IPS-NIHi11 (cell line): ENCODE measurements at places on chromosomes 2 and 18.

GRCh38 chr2:183021613-183022012 is 16.6 kb downstream of the NCKAP1 start:
- DNase-seq: no peak

DNA sequence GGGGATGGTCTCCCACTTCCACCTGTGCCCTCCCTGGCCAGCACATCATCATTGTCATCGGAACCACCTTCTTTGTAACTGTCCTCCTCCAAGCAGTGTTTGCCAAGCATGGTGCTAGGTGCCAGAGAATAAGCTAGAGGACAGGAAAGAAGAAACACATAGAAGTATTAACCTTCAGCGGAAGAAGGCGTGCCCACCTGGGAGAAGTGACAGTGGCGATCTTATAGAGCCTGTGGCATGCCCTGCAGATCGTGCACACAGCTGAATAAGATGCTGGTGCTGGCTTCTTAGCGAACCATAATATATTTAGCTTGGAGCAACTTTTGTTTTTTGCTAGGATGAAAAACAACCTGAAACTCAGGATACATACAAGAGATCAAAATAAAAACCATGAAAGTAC is 148.0 kb downstream of the FAM210A start:
- DNase-seq: no peak

GRCh38 chr18:80108121-80108536 is 933 bp upstream of the ADNP2 start:
- no peak for DNase-seq

DNA sequence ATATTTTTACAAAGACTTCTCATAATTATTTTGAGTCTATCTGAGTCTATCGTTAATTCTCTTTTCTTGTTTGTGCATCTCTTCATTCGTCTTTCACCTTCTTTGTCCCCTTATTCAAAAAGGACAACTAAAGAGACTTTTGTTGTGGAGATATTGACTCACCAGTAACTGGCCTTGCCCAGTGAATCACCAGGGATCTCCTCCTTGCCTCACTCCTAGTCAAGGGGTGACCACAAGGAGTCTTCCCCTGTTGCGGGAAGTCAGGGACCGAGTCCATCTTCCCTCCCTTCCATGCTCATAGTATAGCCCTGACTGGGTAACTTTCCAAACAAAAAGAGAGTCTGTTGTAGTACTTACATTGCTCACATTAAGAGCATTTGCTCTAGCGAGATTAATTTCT is 158.9 kb downstream of the NEB start:
- DNase-seq: no peak

- DNase-seq: peak; percentile 68
Observed at GRCh38 chr18:35143622-35144596, 96.9 kb upstream of the ZNF397 start.

- no peak for DNase-seq
Observed at GRCh38 chr2:17981936-17982335, 103.5 kb downstream of the KCNS3 start.

- DNase-seq: no peak
Observed at GRCh38 chr2:229273006-229273722, 2.1 kb upstream of the PID1 start.

- DNase-seq: no peak
Observed at GRCh38 chr18:58828399-58829121, 36.1 kb upstream of the ZNF532 start.

- no peak for DNase-seq
Observed at GRCh38 chr2:124112966-124113365, 87.9 kb downstream of the CNTNAP5 start.

GRCh38 chr2:29109246-29109645 is 6.0 kb upstream of the CLIP4 start:
- DNase-seq: no peak

DNA sequence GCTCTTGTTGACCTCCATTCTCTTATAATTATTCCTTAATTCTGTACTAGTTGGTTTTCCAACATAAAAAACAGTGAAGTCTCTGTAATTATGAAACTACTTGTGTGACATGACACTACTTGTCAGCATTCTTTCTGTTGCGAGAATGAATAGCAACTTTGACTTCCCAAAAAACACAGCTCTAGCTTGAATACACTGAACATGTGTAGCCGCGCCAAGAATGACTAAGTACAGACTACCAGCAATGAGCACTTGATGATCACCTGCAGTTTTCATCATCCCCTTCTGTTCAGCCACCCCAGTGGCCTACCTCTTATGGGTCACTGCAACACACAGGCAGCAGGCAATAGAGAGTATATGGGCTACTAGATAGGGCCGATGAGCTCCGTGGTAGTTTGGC is 229.3 kb downstream of the TGIF1 start:
- DNase-seq: no peak

GRCh38 chr2:206708286-206708685 is 9.9 kb downstream of the DYTN start:
- no peak for DNase-seq

GRCh38 chr18:12652861-12653401 is 5.0 kb downstream of the SPIRE1 start:
- DNase-seq: no peak

- DNase-seq: no peak
Observed at GRCh38 chr18:48161911-48162698, 231.6 kb upstream of the SMAD2 start.

DNA sequence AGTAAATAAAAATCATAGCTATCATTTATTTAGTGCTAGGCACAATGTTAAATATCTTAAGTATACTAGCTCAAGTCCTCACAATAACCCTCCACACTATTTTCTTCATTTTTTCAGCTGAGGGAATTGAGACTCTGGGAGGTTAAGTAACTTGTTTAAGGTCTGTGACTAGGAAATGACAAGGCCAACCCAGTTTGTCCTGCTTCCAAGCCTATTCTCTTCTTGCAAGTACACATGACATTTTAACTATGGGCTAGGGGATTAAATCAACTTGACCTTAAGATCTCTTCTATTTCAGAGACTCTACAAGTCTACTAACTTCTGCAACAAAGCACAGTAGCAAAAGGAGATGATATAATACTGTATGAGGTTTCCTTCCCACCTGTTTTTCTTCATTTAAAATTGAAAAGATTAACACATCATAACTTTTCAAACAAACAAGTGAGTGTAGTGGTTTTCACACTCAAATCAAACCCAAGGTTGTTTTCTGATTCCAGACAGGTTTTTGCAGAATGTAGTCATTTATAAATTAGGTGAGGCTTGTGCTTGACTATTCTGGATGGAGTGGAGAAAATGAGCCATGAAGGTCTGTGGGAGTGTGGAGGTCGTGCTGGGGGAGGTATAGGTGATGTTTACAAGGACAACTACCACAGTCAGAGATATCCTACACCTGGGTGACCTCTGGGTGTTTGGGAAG is 57.0 kb downstream of the CD28 start:
- no peak for DNase-seq

DNA sequence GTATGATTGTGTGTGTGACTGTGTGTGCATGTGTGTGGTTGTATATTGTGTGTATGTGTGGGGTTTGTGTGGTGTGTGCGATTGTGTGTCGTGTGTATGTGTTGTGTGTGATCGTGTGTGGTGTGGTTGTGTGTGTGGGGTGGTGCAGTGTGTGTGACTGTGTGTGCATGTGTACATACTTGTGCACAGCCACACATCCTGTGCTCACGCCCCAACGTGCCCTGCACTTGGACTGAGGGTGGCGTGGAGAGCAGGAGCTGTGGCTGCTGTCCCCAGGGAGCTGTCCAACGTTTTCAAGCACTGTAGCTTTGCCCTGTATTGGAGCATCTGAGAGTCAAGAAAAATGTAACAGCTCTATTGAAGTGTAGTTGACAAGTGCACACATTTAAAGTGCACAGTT is 243.2 kb upstream of the HDAC4 start:
- DNase-seq: peak; percentile 41

DNA sequence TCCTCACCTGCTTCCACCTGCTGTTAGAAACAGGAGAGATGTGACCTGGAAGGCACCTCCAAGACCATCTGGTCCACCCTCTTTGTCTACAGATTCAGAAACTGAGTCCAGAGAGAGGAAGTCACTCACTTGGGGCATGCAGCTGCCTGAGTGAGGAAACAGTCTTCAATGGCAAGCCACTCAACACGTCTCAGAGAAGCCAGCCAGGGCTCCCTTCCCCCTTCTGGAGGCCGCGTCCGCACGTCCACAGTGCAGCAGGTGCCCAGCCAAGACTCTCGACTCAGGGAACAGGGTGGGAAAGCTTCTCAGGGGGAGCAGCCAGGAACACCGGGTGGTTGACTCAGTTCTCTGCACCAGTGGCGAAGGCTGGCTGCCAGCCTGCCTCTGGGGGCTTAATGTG is 201.7 kb downstream of the BCL11A start:
- DNase-seq: no peak

DNA sequence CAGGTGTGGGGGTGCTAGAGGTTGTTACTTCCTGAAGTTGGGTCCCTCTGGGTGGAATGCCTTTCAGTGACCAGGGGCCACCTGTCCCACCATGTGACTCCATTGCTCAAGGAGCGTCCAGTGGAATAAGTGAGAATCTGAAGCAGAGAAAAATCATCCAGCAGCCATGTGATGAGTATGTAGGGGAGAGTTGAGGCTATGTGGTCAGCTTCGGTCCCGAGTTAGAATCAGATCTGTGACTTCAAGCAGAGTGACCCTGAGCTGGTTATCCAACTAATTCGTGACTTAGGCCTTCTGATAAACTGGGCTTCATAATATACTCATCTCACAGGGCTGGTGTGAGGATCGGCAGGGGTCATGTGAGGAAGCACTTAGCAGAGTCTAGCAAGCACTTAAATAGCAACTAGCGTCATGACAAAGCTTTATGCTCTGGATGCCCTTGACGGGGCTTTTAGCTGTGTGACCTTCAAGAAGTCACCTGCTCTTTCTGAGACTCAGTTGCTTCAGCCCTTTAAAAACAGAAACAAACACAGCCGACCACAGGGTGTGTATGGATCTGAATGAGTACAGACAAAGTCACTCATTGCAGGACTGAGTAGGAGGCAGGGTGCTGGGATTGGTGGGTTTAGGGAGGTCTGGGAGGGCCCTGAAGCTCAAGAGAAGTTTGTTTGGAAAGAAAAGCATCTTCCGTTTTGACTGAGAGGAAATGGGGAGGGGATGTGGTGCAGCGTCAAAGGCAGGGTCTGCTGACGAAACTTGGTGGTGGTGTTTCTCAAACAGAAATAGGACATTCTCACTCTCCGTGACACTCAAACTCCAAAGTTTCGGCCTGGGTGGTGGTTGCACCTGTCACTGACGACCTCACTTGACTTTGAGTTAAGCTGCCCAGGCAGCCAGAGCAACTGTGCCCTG is 264.0 kb upstream of the CXCR4 start:
- DNase-seq: no peak

GRCh38 chr2:135637456-135638087 is 104.1 kb upstream of the UBXN4 start:
- no peak for DNase-seq

GRCh38 chr2:209901172-209901571 is 101.3 kb upstream of the RPE start:
- DNase-seq: no peak

DNA sequence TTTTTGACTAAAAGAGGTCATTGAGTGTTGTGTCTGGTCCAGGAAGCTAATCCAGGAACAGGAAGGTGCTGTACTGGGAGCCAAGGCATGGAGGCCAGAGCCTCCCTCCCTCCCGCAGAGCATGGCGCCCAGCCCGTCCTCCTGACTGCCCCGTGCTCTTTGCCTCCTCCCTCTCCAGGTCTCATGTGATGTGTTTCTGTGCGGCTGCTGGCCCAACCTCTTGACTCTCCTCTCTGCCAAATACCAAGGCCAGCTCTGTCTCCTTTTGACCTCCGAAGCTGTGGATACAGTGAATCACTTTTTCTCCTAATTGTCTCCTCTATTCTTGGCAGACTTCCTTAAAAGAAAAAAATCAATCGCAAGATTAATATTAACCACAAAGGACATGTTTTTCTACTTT is 284.1 kb downstream of the PHLPP1 start:
- DNase-seq: no peak

GRCh38 chr2:190628591-190629319 is 20.1 kb upstream of the NAB1 start:
- no peak for DNase-seq

DNA sequence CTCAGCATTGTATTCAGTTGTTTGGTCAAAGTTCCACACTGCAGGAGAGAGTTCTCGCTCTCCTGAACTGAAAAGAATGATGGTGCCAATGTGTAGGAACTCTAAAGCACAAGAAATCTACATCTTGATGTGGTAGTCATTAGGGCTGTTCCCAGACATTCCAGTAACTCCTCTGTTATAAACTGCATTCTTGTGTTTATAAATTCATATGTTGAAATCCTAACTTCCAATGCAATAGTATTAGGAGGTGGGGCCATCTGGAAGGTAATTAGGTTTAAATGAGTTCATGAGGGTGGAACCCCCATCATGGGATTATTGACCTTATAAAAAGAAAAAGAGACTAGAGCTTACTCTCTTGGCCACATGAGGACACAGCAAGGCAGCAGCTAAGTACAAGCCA is 239.6 kb downstream of the CDH20 start:
- no peak for DNase-seq

- DNase-seq: no peak
Observed at GRCh38 chr2:109009920-109010610, 21.0 kb upstream of the EDAR start.

DNA sequence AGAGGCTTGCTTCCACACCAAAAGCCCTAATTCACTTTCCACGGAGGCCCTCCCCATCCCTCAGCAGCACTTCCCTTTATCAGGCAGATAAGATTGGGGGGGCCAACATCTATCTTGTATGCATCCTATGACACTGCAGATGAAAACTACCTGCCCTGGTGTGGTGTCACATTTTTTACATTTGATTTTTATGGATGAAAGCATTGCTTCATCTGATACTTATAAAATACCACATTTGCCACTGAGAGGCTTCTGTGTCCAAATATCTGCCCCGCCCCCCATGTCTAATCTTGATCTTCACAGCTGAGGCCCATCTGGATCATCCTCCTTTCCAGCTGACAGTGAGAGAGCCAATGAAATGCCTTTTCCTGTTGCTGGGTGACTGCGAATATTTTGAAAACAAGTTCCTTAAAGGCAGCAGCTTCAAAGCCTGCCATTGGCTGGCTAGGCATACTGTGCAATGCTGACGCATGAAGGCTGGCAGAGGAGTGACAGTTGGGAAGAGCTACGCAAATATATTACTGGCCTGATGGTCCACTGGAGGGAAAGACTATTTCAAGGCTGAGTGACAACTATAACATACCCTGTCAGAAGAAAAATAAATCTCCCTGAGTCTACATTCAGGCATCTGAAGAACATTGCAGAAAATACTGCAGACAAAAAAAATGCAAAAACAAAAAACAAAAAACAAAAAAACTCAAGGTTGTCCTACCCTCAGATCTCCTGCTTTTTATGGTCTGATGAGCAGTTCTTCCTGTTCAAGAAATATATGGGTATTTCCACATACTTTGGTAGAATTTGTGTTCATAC is 318.7 kb downstream of the PDE11A start:
- peak; percentile 55 for DNase-seq

- DNase-seq: no peak
Observed at GRCh38 chr2:26903676-26904075, 55.7 kb downstream of the DPYSL5 start.

DNA sequence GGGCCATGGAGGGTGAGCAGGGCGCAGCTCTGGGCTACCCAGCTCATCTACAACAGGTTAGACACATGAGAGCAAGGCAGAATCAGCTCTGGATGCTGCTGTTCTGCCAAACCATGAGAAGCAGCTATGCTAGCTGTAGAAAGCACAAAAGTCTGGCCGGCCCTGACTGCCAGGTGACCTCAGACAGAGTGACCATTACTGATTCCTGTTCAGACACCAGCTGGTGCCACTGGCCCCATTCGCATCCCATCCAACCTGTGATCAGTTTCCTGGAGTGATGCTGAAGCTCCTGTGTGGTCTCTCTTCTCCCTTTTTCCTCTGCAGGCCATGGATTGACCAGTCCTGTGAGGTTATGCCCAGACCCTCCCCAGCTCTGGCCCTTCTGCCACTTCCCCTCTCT is 14.3 kb downstream of the RBMS1 start:
- DNase-seq: no peak
